ENCODE measurements at places on chromosomes 4 and X.
A peak's percentile ranks its signal among the peaks of the same experiment; 100 is the strongest.

GRCh38 chr4:40205259-40206198, 8.7 kb downstream of the RHOH start:
- no peak for DNase-seq

DNA sequence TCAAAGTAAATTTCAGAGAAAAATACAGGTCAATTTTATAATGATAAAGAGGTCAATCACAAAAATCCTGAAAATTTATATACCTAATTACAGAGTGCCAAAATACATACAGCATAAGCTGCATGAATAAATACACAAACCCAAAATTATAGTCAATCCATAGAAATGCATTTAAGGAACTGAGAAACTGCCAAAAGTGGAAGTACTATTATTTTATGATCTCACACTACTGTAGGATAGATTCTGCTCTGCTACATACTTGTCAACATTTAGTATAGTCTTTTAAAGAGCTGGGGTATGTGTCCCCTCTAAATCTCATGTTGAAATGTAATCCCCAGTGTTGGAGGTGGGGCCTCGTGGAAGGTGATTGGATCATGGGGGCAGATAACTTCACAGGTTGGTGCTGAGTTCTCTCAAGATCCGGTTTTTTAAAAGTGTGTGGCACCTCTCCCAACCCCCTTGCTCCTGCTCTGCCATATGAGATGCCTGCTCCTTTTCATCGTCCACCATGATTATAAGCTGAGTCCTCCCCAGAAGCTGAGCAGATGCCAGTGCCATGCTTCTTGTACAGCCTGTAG, 31.8 kb downstream of the CHIC2 start:
- DNase-seq, result no peak

DNA sequence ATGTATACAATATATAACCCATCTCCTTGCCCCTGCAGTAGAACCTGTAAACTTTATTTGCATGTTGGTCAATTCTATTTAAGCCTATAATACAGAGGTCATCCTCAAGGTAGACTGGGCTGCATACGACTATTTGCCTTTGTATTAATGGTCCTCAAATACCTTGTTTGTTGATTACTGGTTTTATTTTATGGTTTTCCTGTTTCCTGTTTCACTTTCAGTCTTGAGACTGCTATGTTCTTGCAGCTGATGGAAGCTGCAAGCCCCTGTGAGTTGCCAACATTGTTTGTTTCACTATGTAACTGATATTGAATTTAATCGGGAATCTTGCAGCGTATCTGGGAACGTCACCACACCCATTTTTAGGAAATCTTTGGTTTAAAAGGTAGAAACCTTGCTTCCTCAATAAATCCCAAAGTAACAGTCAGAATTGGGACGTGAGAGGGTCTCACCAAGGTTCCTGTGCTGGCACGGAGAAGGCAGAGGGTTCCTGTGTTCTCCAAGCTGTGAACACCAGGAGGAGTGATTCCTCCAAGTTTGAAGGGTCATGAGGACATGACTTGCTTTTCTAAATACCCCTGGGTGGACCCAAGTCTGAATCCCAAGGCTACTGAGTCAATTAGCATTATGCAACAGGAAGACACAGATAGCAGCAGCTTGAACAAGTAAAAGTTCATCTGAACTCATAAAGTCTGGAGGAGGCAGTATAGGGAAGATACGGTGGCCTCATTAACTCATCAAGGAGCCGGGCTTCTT, 110.6 kb upstream of the PNPLA4 start:
- no peak for DNase-seq

GRCh38 chr4:87327136-87327535, 4.5 kb upstream of the HSD17B13 start:
- no peak for DNase-seq

GRCh38 chr4:139167774-139168444, 9.1 kb downstream of the ELF2 start:
- no peak for DNase-seq

- no peak for DNase-seq
Measured at GRCh38 chr4:105944540-105944939, 49.3 kb downstream of the NPNT start.

- DNase-seq, result no peak
Measured at GRCh38 chr4:114286262-114286810, 306.9 kb upstream of the ARSJ start.

DNA sequence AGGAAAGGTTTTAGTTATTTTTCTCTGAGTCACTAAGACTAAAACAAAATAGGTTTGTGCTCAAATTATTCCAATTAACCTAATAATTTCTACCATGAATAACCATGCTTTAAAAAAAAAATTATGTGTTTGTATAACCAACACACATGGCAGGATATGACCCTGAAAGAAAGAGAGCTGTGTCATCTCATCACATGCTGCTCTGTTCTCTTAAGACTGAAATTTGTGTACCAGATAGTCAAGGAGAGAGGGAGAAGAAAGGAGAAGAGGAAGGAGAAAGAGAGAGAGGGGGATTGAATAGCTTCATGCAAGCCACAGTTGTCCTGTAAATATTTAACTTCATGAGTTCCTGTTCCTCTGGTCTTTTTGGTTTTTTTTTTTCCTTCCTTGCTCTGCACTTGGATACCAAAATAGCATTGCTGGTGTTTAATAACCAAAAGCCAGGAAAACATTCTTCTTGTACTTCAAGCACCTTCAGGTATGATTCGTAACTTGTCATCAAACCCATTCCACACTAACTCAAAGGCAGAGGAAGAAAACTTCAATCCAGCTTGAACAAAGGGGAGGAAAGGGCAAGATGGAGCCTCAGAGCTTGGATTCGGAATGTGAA, 6.4 kb upstream of the PROM1 start:
- no peak for DNase-seq

DNA sequence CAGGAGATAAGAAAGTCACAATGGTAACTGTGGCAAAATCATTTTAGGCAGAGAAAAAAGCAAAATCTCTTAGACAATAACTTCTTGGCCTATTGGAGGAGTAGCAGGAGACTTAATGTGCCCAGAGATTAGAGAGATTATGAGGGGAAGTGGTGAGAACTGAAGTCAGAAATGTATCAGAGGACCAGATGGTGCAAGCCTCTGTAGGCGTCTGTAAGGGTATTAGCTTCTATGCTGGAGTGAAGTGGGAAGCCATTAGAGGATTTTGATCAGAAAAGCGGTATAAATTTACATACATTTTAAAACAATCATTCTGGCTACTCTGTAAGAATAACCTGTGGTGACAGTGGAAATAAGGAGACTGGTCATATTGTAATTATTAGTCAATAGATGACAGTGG, 236.7 kb downstream of the FAT4 start:
- no peak for DNase-seq

GRCh38 chr4:132797856-132798255, 351.2 kb upstream of the PCDH10 start:
- no peak for DNase-seq

- peak; percentile 38 for DNase-seq
Measured at GRCh38 chrX:13487731-13488505, 81.5 kb upstream of the EGFL6 start.

GRCh38 chr4:140703463-140703862, 52.7 kb downstream of the TBC1D9 start:
- no peak for DNase-seq

DNA sequence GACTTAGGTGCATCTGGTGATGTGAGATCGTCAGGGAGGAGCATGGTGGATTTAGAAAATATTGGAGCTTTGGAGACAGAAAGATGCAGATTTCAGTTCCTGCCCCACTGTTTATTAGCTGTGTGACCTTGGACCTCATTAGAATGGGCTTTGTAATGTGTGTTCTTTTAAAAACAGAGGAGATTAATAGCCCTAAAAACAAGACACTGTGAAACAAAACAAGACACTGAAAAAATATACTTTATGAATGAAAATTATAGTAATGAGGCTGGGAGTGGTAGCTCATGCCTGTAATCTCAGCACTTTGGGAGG, 79.5 kb downstream of the EVC start:
- DNase-seq, result no peak

GRCh38 chr4:176002007-176002613, 63.5 kb upstream of the WDR17 start:
- DNase-seq, result peak; percentile 41

GRCh38 chr4:72954811-72955210, 114.7 kb downstream of the COX18 start:
- DNase-seq, result no peak

- no peak for DNase-seq
Measured at GRCh38 chrX:120426599-120426998, 42.5 kb downstream of the LAMP2 start.

GRCh38 chr4:112517067-112517634, 1.2 kb upstream of the NEUROG2 start:
- DNase-seq, result no peak

DNA sequence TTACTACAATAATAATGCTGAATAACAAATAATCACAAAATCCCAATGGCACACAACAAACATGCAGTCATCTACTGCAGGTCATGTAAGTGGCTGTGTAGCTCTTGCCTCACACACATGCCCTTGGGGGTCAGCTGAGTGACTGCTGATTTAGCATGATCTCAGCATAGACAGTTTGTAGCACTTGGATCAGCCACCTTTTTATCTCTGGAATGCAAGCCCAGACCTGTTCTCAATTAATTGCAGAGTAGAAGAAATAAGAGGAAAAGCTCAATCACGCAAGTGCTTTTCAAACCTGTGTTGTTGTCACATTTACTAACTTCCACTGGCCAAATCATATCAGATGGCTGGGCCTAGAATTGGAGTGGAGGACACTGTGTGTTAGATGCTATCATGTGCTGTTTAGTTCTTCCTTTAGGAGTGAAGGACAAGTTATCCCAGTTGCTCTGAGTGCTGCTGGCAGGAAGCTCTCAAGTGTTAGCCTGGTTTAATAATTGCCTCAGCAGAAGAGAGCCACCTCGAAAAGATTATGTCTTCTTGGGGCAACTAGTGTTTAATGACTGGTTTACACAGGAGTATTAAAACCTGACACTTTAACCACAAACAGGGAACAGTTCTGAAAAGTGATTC, 128.3 kb upstream of the EPHA5 start:
- no peak for DNase-seq

- DNase-seq, result no peak
Measured at GRCh38 chrX:3026074-3026815, 15.0 kb upstream of the ARSF start.

GRCh38 chrX:83512111-83512510, 4.0 kb downstream of the POU3F4 start:
- DNase-seq, result no peak

DNA sequence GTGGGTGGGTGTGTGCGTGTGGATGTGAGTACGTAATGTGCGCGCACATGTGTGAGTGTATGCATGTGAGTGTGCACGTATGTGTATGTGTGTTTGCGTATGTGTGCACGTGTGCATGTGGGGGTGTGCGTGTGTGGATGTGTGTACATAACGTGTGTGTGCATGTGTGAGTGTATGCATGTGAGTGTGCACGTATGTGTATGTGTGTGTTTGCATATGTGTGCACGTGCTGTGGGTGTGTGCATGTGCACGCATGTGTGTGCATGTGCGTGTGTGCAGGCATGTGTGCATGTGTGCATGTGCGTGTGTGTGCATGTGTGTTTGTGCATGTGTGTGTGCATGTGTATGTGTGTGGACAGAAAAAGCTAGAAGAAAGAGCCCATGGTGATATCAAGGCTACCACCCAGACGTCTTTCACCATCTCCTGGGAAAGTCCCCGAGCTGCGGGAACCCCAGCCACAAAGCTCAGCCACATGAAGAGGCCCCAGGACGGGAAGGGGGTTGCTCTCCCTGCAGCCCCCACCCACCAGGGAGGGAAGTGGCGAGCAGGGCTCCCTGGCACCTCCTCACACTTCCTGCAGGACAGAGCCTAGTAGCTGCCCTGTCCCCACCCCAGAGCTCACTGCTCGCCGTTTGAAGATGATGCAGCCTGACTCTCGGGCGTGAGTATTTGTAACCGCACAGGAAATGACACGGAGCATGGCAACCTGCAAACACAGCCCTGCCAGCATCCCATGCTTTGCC, 108.3 kb downstream of the DCTD start:
- no peak for DNase-seq

DNA sequence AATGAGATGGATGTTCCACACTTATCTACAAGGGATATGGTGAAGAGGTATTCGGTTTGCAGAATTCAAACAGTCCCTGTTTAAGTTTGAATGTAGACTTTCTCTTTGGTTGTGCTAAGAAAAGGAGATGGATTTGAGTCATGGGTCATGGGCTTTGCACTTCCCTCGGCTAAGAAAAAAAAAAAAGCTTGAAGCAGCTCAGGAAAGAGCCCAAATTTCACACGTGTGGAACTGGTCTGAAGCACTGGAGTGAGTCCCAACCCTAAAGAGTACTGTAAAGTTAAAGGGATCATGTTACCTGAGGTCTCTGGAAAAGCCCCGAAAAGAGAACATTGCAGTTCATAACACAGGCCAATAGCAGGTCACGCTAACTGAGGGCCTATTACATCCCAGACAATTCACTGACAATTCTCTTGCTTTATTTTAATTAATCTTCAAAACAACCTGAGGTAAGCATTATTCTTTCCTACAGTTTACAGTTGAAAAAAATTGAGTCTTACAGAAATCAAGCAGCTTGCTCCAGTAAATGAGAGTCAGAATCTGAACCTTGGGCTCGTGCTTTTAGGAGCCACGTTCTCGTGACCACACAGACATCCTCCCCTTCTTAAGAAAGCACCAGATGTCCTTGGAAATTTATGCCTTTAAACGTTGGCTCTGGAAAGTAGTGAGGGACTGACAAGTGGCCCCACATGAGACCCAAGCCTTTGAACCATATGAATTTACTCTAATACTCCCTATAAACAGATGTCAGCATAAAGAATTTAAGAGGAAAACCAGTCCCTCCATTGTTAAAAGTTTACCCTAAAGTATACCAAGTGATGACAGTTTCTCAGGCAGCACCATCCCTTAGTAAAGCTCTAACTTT, 89.3 kb downstream of the MAD2L1 start:
- no peak for DNase-seq

GRCh38 chrX:83022020-83022419, 486.1 kb upstream of the POU3F4 start:
- no peak for DNase-seq
